DMS 273 treated with DMSO at 0.1 percent for 48 hours (cell line): ENCODE measurements at places on chromosomes 13 and 19.

DNA sequence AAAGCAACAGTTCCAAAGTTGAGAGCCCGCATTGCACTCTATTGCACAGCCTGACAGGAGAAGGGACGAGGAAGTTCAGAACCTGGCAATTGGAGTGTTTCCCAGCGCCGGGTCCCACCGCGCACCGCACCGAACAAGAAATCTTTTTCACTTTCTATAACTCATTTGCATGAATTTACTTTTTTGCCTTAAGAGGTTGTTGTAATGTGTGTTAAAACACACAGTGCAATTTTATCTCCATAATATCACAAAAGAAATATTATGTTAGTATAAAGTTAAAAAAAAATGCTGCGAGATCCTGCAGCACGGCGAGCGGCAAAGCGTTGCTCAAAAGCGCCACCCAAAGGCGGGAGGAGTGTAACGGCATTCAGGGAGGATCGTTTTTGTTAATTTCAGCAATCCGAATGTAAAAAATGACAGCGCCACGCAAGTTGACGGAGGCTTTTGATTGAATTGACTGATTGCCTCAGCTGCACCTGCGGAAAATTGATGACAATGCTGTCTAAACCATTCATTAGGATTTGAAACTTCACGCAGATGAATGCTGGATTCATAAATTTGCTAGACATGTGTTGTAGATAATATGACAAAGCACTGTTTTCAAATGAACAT is 303.6 kb upstream of the ZNF507 start:
- no peak for DNase-seq

- no peak for DNase-seq
Observed at GRCh38 chr13:73741111-73741510, 393.1 kb downstream of the KLF12 start.

DNA sequence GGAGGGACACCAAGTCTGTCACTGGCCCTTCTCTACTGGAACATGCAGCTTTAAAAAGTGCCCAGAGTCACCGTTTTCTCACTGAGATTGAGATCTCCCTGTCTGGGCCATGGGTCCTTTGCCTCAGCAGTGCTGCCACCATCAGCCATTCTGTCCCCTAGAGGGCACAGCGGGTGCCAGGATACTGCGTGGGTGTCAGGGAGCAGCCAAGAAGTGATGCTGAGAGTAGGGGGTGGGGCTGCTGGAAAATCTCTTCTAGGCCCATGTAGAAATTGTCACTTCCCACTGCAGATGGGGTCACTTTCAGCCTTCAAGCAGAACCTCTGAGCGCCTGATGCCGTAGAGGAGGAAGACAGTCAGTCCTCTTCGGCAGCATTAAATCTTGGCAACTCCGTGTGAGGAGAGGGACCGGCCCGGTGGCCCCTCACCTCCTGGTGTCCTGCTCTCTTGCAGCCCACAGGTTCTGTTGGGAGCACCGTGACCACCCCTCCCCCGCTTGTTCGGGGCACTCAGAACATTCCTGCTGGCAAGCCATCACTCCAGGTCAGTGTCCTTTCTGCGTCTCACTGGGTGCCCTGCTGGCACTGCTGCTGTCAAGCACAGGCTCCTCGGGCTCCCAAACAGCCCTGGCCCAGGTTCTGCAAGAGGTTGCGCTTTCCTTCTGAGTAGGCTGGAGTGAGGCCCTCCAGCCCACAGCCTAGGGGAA is 21.4 kb downstream of the TSSK6 start:
- DNase-seq = no peak

DNA sequence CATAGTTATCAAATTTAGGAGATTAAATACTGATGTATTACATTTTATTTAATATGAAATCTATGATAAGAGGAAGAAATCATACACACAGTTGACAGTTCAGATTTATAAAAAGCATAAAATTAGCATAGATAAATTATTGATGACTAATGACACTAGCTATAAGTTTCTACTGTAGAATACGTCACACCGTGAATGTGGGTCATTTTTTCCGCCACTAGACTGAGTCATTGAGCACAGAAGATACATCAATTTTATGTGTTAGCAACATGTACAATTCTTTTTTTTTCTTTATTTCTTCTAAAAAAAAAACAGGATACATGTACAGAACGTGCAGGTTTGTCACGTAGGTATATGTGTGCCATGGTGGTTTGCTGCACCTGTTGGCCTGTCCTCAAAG is 22.2 kb downstream of the AP2S1 start:
- DNase-seq = no peak

- DNase-seq = no peak
Observed at GRCh38 chr13:29859971-29860370, 9.6 kb upstream of the UBL3 start.

GRCh38 chr13:53343361-53343744 is 314.7 kb downstream of the OLFM4 start:
- no peak for DNase-seq

DNA sequence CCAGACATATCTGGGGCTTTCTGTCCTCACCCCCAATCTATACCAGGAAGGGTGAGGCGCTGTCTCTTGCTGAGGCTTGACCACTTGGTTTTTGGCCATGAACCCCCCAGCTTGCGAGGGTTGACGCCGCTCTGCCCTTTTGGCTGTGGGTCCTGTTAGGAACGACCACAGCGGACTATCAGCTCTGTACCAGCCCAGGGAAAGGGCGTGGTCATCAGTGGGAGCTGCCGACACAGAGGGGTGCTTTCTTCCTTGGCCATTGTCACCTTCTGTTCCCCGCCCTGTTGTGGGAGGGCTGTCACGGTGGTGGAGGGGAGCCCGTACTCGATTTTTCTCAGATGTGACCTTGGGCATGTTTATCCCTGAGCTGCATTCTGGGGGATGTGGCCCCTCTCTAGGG is 5.7 kb downstream of the DCAF15 start:
- no peak for DNase-seq

- DNase-seq = no peak
Observed at GRCh38 chr13:57633141-57633949, 1.8 kb downstream of the PCDH17 start.

- no peak for DNase-seq
Observed at GRCh38 chr13:48635478-48635877, 18.3 kb upstream of the CYSLTR2 start.

DNA sequence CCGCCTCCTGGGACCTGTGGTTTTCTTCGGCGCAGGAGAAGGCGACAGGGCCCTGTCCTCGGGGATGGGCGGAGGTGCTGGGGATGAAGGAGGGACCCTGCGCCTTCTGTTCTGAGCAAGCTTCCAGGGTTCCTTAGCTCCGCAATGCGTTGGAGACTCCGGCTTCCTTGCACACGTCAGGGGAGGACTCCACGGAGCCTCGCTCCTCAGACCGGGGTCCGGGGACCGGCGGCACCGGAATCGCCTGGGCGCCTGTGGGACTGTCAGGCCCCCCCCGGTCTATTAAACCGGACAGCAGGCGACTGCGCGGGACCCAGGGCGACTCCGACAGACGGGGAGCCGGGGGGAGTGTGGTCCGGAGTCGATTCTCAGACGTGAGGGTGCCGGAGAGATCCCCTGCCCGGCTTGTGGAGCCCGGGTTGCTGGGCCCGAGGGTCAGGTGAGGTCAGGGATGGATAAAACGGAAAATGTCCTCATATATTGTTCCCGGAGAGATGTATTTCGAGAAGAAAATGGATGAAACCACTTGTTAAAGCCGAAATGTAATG is 227.4 kb downstream of the TEX29 start:
- no peak for DNase-seq
